ENCODE measurements at places on chromosomes 4 and X.

- DNase-seq: no peak
These were observed 2301.3 kb upstream of the TENM3 start for GRCh38 chr4:179941911-179942310.

- no peak for DNase-seq
These were observed 820 bp upstream of the MAB21L2 start for GRCh38 chr4:150581056-150581605.

- no peak for DNase-seq
These were observed 161.1 kb upstream of the NAP1L5 start for GRCh38 chr4:88858752-88859151.

DNA sequence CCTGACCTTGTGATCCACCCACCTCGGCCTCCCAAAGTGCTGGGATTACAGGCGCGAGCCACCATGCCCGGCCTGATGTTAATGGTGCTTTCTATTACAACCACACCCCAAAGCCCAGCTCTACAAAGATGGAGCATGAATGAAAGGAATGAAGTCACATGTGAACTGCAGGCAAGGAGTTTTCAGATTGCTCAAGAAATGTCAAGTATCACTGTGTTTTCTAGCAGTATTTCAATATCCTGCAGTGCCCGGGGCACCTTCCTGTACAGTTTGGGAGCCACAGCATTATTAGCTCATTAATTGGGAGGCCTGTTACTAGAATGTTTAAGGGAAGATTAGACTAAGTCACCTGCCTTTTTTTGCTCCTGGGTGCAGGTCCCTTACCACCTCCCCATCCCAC, 40.1 kb downstream of the PRIMPOL start:
- no peak for DNase-seq

DNA sequence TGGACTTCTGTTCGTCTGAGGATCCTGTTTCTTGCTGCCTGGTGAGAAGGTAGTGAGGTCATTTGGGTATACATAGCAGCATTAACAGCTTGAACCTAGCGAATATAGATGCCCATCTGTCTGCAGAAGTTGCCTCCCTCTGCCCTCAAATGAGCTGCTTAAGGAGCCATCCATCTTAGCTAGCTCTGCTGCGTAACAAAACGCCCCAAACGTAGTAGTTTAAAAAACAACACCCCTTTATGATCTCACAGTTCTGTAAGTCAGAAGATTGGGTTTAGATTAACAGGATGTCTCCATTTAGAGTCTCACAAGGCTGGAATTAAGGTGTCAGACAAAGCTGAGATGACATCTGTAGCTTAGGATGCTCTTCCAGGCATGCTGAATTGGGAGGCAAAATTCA, 185.3 kb downstream of the DHRSX start:
- DNase-seq: no peak

- no peak for DNase-seq
These were observed 41.4 kb downstream of the ARHGEF9 start for GRCh38 chrX:63743596-63743995.

DNA sequence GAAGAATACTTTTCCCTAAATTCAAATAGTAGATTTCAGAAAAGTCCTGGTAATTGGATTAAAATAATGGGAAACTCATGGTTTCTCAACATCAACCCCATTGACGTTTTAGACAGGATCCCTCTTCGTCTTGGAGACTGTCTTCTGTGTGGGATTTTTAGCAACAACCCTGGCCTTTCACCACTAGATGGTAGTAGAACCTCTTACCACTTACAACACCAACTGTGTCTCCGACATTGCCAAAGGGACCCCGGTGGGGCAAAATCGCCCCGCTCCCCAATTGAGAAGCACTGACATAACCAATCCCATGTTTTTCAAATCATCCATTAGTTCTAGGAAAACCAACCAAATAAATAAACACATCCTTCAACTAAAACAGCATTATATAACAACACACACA, 16.9 kb upstream of the ANOS1 start:
- no peak for DNase-seq

- DNase-seq: no peak
These were observed 23.1 kb upstream of the SLC9A7 start for GRCh38 chrX:46782034-46782433.

GRCh38 chrX:95383778-95384177, 1300.9 kb upstream of the DIAPH2 start:
- DNase-seq: no peak

DNA sequence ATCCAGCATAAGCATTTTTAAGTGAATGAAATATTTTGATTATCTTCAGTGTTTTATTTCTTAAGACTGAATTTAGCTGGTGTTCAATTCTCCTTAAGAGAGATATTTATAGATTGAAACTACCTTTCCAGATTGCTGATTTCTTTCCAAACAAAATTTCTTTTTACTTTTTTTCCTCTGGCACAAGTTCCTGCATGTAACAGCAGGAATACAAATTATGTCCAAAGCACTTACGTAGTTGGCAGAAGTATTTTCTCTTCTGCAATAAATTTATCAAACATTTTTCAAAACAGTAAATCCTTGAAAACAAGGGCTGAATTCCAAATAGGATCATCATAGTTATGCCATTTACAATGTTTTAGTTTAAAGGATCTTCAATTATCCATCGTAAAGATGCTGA, 412.6 kb downstream of the IQCM start:
- no peak for DNase-seq

- no peak for DNase-seq
These were observed 14.8 kb downstream of the ZNF185 start for GRCh38 chrX:152912641-152913040.
